Activated CD4-positive, alpha-beta T cell treated with anti-CD3 and anti-CD28 coated beads, Interleukin-2, amount 50 U/mL, for 4 hours (primary cell): ENCODE measurements at places on chromosomes 1 and 21.

GRCh38 chr21:29379517-29380054 lies 80.9 kb downstream of the BACH1 start:
- no peak for DNase-seq

GRCh38 chr21:38077569-38077968 lies 161.3 kb upstream of the KCNJ6 start:
- no peak for DNase-seq

DNA sequence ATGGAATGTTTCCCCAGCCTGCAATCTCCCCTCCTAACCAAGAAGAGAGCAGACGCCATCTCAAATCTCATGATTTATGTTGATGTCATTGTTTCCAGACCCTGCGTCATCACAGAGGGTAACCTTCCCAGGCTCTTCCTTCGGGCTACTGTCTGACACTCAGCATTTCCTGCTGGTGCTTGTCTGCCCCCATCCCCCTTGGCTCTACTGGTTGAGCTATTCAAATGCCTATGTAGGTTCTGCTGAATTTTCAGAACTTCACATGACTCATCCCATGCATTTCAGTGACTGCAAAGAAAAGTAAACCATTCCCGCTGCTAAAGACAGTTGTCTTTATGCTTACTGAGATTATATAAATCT lies 24.8 kb upstream of the ITPKB start:
- DNase-seq, result peak; percentile 26

GRCh38 chr1:172781513-172782140 lies 122.7 kb downstream of the FASLG start:
- no peak for DNase-seq

GRCh38 chr1:186768906-186769305 lies 59.8 kb upstream of the PLA2G4A start:
- no peak for DNase-seq

GRCh38 chr1:155715777-155716176 lies 26.9 kb downstream of the DAP3 start:
- no peak for DNase-seq

DNA sequence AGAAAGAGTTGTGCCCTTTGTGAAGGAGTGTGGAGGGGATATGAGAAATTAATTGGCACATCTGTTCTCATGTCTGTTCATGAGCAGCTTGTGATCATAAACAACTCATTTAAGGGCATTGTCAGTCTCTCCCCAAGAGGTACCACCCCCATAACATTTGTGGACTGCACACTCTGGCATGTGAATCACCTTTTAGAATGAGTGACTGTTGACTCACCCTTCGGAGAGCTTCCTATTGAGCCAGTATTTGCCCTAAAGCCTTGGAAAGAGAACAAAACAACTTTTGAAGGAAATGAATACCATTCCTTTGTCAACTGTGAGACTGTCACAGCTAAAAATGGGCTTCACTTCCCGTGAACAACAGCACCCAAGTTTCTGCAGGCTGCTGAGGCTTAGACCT lies 27.5 kb upstream of the MYSM1 start:
- no peak for DNase-seq

DNA sequence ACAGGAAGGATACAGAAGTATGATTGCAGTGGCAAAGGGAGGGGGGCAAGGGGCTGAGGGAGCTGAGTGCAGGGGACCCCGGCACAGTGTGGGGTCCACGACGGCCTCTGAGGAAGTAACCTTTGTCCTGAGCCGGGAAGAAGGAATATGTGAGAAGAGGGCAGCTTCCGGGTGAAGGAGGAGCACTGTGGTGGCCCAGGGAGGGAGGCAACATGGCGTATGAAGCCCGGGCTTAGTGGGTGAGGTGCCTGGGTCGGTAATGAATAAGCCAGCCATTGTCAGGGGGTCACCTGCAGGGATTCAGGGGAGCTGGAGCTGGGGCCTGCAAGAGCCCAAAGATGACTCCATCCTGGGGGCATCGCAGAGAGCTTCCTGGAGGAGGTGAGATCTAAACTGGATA lies 200.4 kb downstream of the FOXD2 start:
- no peak for DNase-seq

DNA sequence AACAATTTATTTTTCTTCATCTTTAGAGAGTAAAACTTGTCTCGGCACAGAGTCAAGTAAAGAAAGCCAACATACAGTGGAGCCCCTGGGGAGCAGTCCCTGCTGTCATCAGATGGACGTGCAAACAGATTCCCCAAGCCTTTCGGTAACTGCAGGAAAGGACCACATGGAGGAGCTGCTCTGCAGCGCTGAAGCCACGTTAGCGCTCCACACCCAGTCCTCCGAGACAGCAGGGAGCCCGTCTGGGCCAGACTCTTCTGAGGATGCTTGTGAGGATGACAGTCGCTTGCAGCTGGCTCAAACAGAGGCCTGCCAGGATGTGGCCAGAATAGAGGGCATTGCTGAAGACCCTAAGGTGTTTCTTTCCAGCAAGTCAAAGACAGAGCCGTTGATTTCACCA lies 77.1 kb upstream of the SCCPDH start:
- no peak for DNase-seq

- no peak for DNase-seq
Observed at GRCh38 chr1:42930178-42931107, 28.2 kb downstream of the SLC2A1 start.

GRCh38 chr1:188888386-188888785 lies 1589.3 kb downstream of the BRINP3 start:
- DNase-seq, result no peak

- DNase-seq, result no peak
Observed at GRCh38 chr1:21663248-21663950, 5.8 kb downstream of the RAP1GAP start.

DNA sequence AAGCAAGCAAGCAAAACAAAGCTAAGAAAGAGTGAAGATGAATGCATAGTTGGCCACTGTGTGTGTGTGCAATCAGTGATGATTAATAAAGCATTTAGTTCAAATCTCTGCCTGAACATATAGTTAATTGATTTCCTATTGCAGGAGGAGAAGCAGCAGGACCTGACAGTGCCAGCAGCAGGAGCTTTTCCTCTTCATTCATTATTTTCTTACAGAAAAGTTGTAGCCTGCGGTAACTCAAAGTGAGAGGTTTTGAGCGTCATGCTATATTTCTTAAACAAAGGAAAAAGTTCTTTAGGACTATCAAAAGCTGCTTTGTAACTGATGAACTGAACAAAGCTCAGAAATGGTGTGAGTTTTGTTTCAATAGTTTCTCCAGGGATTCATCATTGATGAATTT lies 379.9 kb downstream of the PTBP2 start:
- no peak for DNase-seq

- DNase-seq, result no peak
Observed at GRCh38 chr1:62977366-62977765, 193.4 kb downstream of the ATG4C start.

DNA sequence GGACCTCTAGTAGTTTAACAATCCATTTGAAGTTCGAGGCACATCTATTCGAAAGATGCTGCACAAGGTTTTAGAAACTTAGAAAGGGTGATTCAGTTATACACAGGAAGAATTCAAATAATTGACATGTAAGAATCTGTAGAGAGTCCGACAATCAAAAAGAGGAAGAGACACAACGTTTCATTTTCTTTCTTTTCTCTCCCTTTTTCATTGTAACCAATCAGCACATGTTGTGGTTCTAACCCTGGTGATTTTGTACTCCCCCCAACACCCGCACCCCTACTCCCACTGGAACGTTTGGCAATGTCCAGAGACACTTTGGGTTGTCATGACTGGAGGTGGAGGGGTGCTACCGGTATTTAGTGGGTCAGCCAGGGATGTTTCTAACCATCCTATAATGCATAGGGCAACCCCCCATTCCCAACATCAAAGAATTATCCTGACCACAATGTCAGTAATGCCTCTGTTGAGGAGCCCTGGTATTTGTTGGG lies 4.9 kb downstream of the TGFB2 start:
- no peak for DNase-seq

DNA sequence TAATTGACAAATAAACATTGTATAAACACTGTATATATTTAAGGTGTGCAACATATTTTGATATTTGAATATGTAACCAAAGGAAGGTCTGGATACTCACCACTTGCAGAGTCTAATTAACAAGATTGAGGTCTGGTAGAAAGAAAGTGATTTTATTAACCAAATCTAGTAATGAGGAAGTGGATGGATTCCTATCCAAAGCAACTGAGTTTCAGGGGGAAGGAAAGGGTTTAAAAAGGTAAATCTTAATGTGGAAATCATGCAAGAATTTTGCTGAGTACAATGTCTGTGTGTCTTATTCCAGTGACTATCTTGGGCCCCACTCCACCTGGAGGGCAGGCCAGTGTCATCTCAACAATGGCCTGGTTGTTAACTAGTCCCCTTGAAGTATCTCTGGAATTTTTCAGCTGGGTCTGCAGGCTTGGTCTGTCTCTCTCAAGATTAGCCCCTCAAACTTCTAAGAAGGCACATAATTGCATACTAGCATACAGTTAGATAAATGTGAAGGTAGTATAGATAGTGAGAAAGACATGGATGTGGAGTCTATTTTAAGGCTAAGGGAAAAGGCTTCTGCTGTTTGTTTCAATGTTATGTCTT lies 262.7 kb upstream of the RGS18 start:
- no peak for DNase-seq

DNA sequence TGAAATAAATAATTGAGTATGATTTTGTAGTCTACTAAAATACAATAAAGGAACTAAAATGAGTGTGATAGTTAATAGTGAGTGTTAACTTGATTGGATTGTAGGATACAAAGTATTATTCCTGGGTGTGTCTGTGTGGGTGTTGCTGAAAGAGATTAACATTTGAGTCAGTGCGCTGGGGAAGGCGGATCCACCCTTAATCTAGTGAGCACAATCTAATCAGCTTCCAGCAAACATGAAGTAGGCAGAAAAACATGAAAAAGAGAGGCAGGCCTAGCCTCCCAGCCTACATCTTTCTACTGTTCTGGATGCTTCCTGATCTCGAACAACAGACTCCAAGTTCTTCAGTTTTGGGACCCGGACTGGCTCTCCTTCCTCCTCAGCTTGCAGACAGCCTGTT lies 1716.6 kb downstream of the MRPL39 start:
- DNase-seq, result no peak

- DNase-seq, result no peak
Observed at GRCh38 chr1:51230501-51231078, 5.5 kb upstream of the RNF11 start.

- DNase-seq, result no peak
Observed at GRCh38 chr1:243974451-243975292, 76.4 kb upstream of the ZBTB18 start.

DNA sequence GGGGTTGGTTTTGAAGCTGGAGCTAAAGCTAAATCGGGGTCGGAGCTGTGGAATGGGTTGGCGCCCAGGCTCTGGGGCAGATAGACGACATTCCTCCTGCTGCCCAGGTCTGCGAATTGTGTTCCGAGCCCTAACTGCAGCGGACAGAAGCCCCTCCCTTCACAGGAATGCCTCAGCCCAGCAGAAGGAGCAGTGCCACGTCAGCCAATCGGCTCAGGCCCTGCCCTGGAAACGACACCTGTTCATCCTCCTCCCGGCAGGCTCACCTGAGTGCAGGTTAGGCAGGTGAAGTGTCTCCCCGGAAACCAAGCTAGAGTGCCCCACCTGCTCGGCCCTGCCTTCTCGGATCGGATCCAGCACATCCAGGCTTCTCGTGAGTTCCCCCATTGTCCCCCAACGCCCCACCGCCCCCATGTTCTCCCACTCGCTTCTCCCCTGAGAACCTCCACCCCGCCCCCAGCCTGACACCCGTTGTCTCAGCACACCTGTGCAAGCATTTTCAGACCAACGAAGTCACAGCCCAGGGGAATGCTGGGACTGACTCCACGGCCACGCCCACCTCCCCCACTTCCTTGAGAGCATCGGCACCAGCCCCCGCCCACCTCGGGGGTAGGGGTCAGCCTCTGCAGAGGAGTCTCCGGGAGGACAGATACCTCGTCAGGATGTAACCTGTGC lies 775 bp downstream of the TMEM125 start:
- DNase-seq, result no peak

- no peak for DNase-seq
Observed at GRCh38 chr21:45297869-45298268, 10.2 kb upstream of the POFUT2 start.

- no peak for DNase-seq
Observed at GRCh38 chr1:21106238-21106637, 70.5 kb downstream of the EIF4G3 start.

DNA sequence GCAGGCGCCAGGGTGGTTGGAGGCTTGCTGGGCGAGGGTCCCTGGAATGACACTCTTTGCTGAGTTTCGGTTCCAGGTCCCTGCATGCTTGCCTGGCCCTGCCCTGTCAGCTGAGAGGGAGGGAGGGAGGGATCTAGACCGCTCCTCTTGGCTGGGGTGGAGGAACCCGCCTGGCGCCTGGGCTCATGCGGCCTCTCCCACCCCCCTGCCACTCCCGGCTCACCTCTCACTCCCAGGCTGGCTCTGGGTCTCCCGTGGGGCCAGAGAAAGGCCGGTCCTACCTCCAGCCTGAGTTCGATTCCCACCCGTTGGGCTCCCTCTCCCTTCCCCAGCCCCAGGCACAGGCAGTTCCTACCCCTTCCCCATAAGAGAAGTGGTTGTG lies 19.0 kb upstream of the IFNLR1 start:
- no peak for DNase-seq

DNA sequence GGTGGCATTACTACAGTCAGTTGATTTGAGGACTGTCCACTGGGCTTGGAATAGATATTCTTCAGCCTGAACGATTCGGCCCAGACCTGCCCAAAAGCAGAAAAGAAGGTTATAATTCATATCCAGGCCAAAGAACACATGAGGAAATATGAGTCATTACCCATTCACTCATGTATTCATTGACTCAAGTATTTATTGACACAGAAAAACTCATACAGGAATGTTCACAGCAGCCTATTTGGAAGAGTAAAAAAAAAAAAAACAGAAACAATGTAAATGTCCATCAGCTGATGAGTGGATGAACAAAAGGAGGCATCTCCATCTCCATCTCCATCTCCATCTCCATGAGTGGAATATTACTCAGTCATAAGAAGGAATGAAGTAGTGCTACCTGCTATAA lies 15.9 kb downstream of the ZMYND12 start:
- no peak for DNase-seq

DNA sequence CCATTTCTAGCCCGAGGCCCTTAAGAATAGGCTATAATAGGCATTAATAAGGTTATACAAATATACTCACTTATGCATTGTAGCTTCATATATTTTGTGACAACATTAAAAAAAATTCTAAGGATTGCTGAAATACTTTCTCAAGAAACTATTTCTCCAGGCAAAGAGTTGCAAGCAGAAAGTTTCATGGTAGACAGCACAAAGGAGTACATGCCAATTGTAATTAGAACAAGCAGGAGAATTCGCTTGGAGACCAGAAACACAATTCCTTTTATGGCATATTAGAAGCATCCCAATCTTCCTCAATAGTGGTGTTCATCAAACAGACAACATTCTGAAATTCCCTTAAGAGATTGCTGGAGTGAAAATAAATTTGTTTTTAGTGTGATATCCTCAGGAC lies 122.8 kb downstream of the CRB1 start:
- no peak for DNase-seq
